Activated CD8-positive, alpha-beta memory T cell treated with anti-CD3 and anti-CD28 coated beads for 48 hours (primary cell): ENCODE measurements at places on chromosomes 3 and 15.

DNA sequence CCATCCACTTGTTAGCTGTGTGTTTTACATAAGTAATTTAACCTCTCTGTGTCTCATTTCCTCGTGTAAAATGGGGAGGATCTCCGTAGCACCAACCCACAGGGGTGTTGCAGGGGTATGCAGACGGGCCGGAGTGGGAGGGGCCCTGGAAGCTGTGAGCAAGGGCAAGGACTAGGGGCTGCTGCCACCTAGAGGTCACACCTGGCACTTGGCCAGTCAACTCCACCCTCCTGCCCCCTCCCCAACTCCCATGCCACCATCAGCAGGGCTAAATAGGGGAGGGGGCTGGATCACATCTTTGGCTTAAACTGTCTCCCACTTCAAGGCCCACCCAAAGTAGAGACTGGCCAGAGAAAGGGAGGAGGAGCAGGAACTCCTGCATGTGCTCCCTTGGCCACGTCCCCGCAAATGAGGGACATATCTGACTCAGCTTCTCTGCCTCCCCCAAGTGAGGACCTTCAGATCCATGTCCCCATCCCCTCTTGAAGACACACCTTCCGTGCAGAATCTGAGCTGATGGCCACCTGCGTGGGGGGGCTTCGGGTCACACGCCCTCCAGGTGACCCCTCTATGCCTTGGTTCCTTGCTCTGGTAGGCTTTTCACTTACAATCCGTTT, 2.6 kb downstream of the CCDC9B start:
- peak; percentile 47 for DNase-seq

GRCh38 chr3:132550579-132551305, 46.3 kb upstream of the ACKR4 start:
- DNase-seq: no peak

DNA sequence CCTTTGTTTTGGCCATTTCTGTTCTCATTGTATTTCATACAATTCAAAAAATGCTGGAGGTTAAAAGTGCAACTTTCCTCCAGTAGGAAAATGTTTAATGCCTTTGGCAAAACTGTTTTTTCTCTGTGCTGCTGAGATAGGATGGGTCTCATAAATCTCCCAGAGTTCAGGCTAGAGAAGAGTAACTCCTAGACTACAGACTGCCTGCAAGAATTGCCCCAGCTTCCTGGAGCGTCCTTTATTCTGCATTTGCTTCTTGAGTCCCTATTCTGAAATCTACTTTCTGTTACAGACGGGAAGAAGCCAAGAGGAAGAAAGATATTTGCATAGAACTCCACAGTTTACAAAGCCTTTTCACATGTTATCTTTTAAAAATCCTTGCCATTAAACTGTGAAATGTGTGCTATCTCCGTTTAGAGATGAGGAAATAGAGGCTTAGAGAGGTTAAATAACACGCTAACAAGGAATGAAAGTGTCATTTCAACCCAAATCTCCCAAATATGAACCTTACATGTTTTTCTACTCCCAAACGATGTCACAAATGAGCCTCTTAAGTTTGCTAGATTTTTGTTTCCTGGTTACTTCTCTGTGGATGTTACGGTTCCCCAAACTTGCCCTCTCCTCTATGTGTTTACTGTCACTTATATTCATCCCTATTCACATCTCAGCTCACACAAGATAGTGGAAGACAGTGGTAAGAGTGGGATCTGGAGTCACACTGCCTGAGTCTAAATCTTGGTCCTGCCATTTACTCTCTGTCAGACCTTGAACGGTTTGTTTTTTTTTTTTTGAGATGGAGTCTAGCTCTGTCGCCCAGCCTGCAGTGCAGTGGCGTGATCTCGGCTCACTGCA, 17.4 kb downstream of the NANOGP8 start:
- no peak for DNase-seq

DNA sequence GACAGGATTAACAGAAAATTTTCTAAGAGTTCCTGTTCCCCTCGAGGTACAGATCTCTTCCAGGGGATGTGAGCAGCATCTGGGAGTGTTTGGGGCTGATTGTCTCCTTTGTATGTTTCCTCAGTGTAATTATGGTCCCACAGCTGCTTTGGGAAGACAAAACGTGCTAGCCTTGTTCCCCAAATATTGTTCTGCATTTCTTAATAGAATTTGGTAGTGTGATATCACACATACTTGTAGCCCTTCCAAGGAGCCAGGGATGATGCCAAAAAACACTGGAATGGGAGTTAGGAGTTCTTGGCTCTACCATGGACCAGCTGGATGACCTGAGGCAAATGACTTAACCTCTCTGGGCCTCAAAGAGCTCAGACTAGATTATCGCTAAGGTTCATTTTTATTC, 19.0 kb upstream of the AGBL1 start:
- no peak for DNase-seq
